Spinal cord (tissue), 10 donors: ENCODE measurements at places on chromosomes 11 and 22.

- DNase-seq, result no peak
Measured at GRCh38 chr11:120615391-120615790, 103.8 kb downstream of the GRIK4 start.

- no peak for DNase-seq
Measured at GRCh38 chr11:19419808-19420207, 179.1 kb upstream of the E2F8 start.

GRCh38 chr11:123549926-123550917 is 104.2 kb downstream of the SCN3B start:
- DNase-seq, result no peak

DNA sequence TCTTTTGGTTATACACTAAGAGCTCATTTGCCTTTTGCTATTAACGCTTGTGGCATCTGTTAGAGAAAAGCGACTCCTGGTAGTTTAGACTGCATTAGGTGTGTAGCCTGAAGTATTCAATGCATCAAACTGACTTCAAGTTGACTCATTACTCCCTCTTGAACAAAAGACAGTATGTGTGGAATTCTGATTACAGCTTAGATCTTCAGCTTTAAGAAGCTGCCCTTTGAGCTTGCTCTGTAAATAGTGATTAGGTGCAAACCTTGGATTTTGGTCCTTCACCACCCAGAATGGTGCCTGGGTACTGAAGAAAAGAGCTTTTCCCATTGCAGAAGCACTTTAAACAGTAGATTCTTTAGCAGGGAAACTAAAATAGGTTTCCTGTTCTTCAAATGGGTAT is 62.1 kb downstream of the FAT3 start:
- no peak for DNase-seq

- DNase-seq, result no peak
Measured at GRCh38 chr11:134556186-134556585, 144.1 kb upstream of the B3GAT1 start.

DNA sequence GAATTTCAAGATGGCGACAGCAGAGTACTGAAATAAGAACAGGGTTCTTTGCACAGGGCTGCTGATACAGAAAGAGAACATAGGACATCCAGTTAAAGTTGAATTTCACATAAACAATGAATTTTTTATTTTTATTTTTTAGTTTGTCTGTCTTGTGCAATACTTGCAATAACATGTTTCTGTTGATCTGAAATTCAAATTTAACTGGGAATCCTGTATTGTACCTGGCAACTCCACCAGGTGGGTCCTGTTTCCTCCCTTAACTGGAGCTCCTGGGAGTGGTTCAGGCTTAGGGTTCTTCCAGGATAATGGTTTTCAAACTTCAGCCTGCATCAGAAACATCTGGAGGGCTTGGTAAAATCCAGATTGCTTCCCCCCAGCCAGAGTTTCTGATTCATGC is 14.9 kb upstream of the SERPINH1 start:
- no peak for DNase-seq

- DNase-seq, result no peak
Measured at GRCh38 chr11:33533386-33534052, 167.1 kb downstream of the C11orf91 start.

GRCh38 chr11:61675826-61676225 is 4.4 kb upstream of the DAGLA start:
- DNase-seq, result no peak

- DNase-seq, result peak; percentile 14
Measured at GRCh38 chr22:22593964-22594656, 35.0 kb upstream of the PRAME start.

- DNase-seq, result no peak
Measured at GRCh38 chr22:46320166-46320710, 15.3 kb upstream of the TRMU start.

- DNase-seq, result no peak
Measured at GRCh38 chr11:38138972-38139371, 1540.9 kb upstream of the RAG2 start.

GRCh38 chr11:58530236-58530635 is 22.3 kb upstream of the OR5B21 start:
- DNase-seq, result no peak

DNA sequence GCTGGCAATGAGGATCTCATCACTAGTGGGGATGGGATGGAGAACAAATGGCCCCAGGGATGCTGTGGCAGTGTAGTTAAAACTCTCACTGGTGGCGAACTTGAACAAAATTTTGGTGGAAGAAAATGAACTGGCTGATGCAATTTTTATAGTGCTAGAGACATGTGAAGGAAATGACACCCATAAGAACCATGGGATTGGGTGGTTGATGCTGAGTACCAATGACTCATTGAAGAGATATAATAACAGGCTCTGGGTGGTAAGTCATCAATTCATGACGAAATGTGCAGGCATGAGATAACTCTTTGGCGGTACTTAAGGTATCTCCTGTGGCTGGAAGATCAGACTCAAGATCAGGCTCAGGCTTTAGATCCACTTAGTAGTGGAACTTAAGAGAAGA is 172.9 kb upstream of the DDI1 start:
- DNase-seq, result no peak

DNA sequence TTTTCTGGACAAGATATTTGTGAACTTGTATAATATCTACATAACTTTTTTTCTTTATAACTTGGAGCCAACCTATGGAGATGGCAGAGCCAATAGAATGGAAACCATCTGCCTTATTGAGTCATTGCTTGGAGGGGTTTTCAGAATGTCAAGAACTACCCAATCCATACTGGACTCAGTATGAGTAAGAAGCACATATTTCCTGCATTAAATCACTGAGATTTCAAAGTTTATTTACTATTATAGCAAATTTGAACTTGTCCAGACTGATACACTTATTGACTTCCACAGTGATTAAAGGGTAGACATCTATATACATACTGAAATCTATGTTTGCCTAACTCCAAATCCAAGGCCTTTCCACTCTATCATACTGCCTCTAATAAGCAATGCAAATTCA is 704.0 kb downstream of the KCNA4 start:
- no peak for DNase-seq

GRCh38 chr11:34606326-34607120 is 14.4 kb upstream of the EHF start:
- DNase-seq, result no peak

DNA sequence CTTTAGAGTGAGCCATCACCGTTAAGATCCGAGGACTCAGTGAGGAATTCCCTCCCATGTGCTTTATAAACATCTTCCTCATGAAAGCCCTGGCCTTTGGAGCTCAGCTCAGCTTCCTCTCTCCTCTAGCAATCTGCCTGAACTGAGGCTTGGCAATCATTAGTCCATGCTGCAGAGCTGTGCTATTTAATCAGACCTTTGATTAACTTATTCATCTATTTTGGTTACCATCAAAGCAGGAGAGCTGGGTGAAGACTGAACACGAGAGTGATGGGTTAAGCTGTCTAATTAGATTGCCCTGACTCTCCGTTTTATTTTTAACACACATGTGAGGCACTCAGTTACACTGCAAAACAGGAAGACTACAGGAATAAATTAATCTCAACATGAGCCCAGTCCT is 351.3 kb downstream of the LARGE1 start:
- DNase-seq, result no peak

- no peak for DNase-seq
Measured at GRCh38 chr11:64211181-64211872, 4.8 kb downstream of the FERMT3 start.

- no peak for DNase-seq
Measured at GRCh38 chr22:46758867-46759290, 3.6 kb upstream of the TBC1D22A start.

- DNase-seq, result no peak
Measured at GRCh38 chr11:109039611-109040010, 374.7 kb downstream of the DDX10 start.

DNA sequence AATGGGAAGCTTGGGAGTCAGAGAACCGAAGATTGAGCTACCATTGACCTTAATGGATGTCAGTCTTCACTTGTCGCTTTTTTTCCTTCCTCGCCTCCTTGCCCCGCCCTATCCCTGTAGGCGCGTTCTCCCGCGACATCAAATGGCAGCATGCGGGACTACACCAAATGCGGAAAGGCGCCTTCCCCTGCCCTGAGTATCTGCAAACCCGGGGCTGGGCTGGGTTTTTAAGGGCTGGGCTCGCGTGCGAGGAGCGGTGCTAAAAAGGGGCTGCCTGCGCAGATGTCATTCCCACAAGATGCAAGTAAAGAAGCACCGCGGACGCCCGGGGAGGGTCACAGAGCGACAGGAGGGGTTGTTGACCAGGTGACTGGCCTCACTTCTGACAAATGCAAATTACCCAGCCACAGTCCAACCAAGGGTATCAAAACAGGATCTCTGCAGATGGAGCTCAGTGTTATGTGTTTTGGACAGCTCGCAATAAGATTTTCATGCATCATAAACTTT is 4.7 kb upstream of the FAM111B start:
- DNase-seq, result no peak

DNA sequence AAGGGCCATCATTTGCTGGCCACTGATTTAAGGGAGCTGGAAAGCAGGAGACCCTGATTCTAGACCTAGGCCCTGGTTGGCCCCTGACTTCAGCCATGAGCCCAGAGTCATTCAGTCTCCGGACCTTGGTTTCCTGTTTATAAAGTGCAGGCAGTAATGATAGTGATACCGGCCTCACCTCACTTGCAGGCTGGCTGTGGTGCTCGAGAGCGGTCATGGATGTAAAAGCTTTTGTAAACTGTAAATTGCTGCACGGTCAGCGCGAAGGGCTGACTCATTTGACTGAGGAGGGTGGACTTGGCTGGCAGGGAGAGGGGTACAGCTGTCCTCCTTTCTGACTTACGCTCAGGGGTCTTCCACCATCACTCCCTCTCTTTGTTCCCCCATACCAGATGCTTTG is 37.4 kb downstream of the FBLN1 start:
- DNase-seq, result no peak

DNA sequence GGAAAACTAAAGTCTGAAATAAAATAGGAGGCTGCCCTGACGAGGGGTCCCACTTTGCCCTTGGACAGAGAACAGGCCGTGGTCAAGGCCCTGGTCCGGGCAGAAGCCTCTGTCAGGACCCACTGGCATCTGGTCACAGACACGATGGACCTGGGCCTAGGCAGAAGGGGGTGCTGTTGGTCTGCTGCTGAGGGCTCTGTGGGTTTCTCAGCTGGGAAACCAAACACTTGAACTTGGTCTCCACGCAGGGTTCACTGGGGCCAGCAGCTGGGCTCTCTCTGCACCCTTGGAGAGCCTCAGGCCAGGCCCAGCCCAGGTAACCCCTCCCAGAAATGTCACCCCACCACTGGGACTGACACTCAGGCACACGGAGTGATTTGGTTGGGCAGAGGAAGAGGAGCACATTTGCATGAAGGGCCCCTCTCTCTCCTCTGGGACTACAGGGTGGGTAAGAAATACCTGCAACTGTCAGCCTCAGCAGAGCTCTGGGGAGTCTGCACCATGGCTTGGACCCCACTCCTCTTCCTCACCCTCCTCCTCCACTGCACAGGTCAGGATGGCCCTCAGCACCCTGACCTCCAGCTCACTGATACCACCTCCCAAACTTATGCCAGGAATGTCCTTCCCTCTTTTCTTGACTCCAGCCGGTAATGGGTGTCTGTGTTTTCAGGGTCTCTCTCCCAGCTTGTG is 48.1 kb upstream of the TOP3B start:
- no peak for DNase-seq
